ENCODE measurements at places on chromosomes 7 and 10.

DNA sequence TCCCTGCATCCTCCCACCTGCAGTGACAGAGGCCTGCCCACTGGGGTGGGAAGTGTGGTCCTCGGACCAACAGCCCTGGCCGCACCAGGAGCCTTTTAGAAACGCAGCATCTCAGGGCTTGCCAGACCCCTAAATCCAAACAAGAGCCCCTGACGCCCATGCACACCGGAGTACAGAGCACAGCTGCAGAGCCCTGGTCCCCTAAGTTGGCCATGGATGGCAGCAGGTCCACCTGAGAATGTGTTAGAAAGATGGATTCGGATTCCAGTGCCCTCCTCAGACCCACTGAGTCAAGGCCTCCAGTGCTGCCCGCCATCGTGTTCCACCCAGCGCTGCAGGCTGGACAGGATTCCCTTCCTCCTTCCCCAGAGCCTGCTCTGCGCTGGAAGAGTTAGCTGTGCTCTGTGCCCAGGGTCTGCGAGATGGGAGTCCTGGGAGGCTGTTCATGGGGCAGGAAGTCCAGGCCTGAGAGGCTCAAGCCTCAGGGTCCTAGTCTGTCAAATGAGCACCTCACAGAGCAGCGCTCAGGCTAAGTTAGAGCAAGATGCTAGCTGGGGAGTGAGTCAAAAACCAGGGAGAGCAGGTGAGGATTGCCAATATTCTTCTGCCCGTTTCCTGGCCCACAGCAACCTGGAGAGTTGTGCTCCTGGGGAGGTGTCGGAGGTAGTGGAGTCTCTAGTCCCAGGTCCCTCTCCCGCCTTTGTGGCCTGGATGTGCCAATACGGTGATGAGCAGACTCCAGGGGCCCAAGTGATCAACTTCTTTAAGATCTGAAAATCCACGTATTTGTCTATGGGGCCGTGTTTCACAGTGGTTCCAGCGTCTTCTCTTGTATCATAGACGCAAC, 95.9 kb upstream of the GPR26 start:
- H3K4me3 ChIP-seq = no peak overlapping the region
- H3K4me1 ChIP-seq = no peaks in the 10 kb centered on the region
- no peak for DNase-seq
- no peaks in the 10 kb centered on the region for H3K36me3 ChIP-seq

- H3K4me3 ChIP-seq = peak overlapping the region; percentile 63
- H3K4me1 ChIP-seq = peaks cover 40% of the 10 kb centered on the region
- H3K27ac ChIP-seq = no peak overlapping the region
- H3K36me3 ChIP-seq = peaks cover 3% of the 10 kb centered on the region
Measured at GRCh38 chr7:74178632-74179031, 4.5 kb downstream of the EIF4H start.

DNA sequence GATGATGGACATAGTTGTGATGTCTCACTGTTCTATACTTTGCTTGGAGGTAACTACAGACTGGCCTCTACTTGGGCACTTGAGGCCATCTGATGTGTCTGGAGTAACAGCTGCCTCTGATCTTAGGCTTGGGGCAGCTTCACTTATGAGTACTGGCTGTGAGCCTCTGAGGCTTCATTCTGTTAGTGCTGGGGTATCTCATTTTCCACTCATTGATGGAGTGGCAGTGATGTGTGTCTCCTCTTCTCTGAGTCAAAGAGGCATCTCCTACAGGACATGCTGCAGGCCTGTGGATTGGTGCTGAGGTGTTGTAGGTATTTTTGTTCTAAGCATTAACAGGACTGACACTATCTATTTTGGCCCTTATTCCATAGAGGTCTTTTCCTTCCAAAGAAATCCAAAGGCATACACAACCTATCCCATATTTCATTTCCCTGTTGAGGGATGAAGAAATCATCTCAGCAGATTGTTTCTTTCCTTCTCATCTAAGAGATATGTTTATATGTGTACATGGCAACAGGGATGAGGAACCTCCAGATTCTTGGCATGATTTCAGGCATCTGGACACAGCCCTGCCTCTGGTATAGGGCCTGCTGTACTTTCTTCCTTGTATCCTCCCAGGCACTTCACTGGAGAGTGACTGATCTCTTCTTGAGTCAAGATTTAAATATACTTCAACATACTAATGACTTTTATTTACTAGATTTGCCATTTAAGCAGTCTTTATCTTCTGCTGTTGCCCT, 65.7 kb upstream of the NOBOX start:
- DNase-seq = no peak
- H3K27ac ChIP-seq = no peak overlapping the region
- H3K4me1 ChIP-seq = no peaks in the 10 kb centered on the region
- H3K36me3 ChIP-seq = no peaks in the 10 kb centered on the region

- peak overlapping the region; percentile 98 for H3K4me3 ChIP-seq
- H3K36me3 ChIP-seq = peaks cover 2% of the 10 kb centered on the region
- DNase-seq = no peak
- H3K27me3 ChIP-seq = peaks cover 11% of the 10 kb centered on the region
Measured at GRCh38 chr7:23472046-23472445, 1.8 kb upstream of the IGF2BP3 start.

- no peak overlapping the region for H3K4me3 ChIP-seq
- DNase-seq = no peak
- H3K27me3 ChIP-seq = no peaks in the 10 kb centered on the region
- H3K4me1 ChIP-seq = peaks cover 4% of the 10 kb centered on the region
Measured at GRCh38 chr7:1883834-1884582, 213.9 kb downstream of the ELFN1 start.

DNA sequence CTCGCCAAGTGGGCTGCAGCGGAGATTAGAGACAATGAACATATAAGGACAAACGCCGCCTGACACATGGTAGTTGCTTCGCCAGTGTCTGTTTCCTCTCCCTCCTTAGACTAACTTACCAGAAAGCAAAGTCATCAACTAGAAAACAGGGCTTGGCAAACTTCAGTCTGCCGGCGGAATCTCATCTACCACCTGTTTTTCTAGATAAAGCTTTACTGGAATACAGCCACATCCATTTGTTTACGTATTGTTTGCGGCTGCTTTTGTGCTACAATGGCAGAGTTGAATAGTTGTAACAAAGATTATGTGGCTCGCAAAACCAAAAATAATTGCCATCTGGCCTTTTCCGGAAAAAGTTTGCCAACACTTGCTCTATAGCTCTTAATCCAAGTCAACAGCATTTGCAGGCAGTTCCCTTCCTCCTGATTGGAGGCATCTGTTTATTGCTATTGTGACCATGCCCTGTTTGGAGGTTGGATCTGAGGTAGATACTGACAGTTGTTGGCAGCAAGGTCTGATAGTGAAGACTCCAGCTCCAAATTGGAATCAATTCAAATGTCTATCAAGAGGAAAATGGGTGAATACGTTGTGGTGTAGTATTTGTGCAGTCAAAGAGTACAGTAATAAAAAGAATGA, 260.6 kb downstream of the POU6F2 start:
- no peak overlapping the region for H3K27ac ChIP-seq
- no peak overlapping the region for H3K4me3 ChIP-seq
- H3K27me3 ChIP-seq = no peaks in the 10 kb centered on the region
- no peaks in the 10 kb centered on the region for H3K4me1 ChIP-seq

DNA sequence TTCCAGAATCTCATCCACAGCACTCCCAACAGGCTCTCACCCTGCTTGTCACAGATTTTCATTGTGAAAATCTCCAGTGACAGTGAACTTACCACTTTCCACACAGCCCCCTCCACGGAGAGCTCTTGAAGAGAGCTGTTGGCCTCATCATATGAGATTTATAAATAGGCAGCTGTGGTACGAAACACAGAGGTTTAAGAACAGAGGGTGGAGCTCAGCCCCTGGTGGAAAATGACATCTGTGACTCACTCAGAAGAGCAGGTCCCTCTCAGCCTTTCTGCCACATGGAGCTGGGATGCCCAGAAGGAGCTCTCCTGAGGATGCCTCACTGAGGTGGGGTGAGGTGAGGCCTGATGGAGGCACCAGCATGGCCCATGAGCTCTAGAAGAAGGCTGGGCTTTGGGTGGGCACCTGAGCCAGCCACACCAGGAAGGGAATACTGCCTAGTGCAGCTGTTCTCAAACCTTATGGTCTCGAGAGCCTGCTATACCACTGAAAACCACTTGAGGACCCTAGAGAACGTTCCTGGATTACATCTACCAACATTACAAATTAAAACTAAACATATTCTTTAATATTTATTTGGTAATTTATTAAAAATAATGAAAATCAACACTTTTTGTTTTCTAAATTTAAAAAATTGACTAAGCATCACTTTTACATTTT, 25.8 kb upstream of the EEPD1 start:
- no peak for DNase-seq
- no peak overlapping the region for H3K27ac ChIP-seq
- peaks cover 2% of the 10 kb centered on the region for H3K27me3 ChIP-seq
- no peaks in the 10 kb centered on the region for H3K4me1 ChIP-seq
- H3K36me3 ChIP-seq = no peaks in the 10 kb centered on the region

DNA sequence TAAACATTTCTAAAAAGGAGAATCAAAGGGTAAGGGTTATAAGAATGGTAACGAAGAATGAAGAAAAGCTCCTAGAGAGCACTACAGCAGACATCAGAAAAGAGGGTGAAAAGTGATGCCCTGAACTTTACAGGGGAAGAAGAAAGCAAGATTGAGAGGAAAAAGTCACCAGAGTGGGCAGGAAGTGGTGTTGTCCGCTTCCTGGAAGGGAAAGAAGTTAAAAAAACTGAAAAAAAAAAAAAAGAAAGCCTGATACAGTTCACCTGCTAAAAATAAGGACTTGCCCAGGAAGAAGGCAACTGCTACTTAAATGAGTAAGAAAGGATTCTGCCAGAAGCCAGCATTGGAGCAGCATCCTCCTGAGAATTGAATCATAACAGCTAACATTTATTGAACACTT, 330.1 kb upstream of the PHF14 start:
- H3K4me1 ChIP-seq = no peaks in the 10 kb centered on the region
- H3K27me3 ChIP-seq = no peaks in the 10 kb centered on the region
- no peak overlapping the region for H3K4me3 ChIP-seq

GRCh38 chr7:88455696-88456095, 149.0 kb upstream of the STEAP4 start:
- no peak overlapping the region for H3K4me3 ChIP-seq
- H3K27ac ChIP-seq = no peak overlapping the region
- no peaks in the 10 kb centered on the region for H3K36me3 ChIP-seq
- no peaks in the 10 kb centered on the region for H3K27me3 ChIP-seq

GRCh38 chr10:92756201-92757065, 66.7 kb downstream of the HHEX start:
- no peak overlapping the region for H3K4me3 ChIP-seq
- DNase-seq = no peak
- no peak overlapping the region for H3K27ac ChIP-seq
- H3K27me3 ChIP-seq = no peaks in the 10 kb centered on the region

- peaks cover 7% of the 10 kb centered on the region for H3K4me1 ChIP-seq
- no peaks in the 10 kb centered on the region for H3K27me3 ChIP-seq
- DNase-seq = no peak
- no peaks in the 10 kb centered on the region for H3K36me3 ChIP-seq
- no peak overlapping the region for H3K27ac ChIP-seq
Measured at GRCh38 chr10:27687326-27687725, 58.3 kb downstream of the MKX start.

GRCh38 chr7:64180989-64181388, 26.0 kb upstream of the ZNF735 start:
- peaks cover 4% of the 10 kb centered on the region for H3K36me3 ChIP-seq
- no peak for DNase-seq
- no peak overlapping the region for H3K27ac ChIP-seq
- H3K27me3 ChIP-seq = no peaks in the 10 kb centered on the region

- DNase-seq = peak; percentile 61
- peak overlapping the region; percentile 28 for H3K4me3 ChIP-seq
- no peaks in the 10 kb centered on the region for H3K27me3 ChIP-seq
- H3K4me1 ChIP-seq = peaks cover 18% of the 10 kb centered on the region
- no peak overlapping the region for H3K27ac ChIP-seq
Measured at GRCh38 chr10:73644015-73644743, 2.9 kb upstream of the MYOZ1 start.

DNA sequence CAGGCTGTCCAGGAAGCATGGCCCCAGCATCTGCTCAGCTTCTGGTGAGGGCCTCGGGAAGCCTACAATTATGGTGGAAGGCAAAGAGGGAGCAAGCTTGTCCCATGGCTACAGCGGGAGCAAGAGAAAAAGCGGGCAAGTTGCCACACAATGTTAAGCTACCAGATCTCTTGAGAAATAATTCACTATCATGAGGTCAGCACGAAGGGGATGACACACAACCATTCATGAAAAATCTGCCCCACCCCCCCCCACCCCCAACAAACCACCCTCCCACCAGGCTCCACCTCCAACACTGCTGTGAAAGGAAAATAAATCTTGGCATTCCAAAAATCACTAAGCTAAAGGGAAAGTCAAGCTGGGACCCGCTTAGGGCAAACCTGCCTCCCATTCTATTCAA, 545.8 kb upstream of the NRP1 start:
- H3K4me3 ChIP-seq = no peak overlapping the region
- H3K27me3 ChIP-seq = no peaks in the 10 kb centered on the region
- no peak overlapping the region for H3K27ac ChIP-seq
- no peaks in the 10 kb centered on the region for H3K36me3 ChIP-seq
- H3K4me1 ChIP-seq = peaks cover 6% of the 10 kb centered on the region
- no peak for DNase-seq

GRCh38 chr10:73229567-73229966, 17.5 kb downstream of the DNAJC9 start:
- no peak for DNase-seq
- peaks cover 7% of the 10 kb centered on the region for H3K36me3 ChIP-seq
- H3K4me1 ChIP-seq = no peaks in the 10 kb centered on the region
- H3K27ac ChIP-seq = peak overlapping the region; percentile 73

DNA sequence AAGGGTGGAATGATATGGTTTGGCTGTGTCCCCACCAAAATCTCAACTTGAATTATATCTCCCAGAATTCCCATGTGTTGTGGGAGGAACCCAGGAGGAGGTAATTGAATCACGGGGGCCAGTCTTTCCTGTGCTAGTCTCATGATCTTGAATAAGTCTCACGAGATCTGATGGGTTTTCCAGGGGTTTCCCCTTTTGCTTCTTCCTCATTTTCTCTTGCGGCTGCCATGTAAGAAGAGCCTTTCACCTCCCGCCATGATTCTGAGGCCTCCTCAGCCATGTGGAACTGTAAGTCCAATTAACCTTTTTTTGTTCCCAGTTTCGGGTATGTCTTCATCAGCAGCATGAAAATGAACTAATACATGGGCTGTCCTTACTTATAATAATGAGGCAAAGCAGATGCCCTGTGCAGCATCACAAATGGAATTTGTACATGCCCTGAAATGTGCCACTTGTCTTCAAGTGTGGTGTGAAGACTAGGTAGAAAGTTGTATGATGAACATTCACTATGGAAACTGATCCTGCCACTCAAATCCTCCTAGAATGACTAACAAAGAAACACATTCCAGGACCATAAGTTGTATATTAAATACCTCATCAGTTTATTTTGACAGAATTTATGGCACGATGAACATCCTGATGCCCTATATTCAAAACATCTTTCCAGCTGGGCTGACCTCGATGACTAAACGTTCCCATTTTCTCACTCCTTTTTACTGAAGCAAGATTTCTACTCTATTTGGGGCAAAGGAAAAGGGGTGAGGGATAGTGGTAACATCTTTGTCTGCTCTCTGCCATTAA, 122.8 kb upstream of the CTTNBP2 start:
- H3K4me3 ChIP-seq = no peak overlapping the region
- no peaks in the 10 kb centered on the region for H3K36me3 ChIP-seq
- H3K4me1 ChIP-seq = no peaks in the 10 kb centered on the region
- no peaks in the 10 kb centered on the region for H3K27me3 ChIP-seq
- H3K27ac ChIP-seq = no peak overlapping the region
- no peak for DNase-seq

GRCh38 chr10:121572859-121573537, 25.2 kb downstream of the FGFR2 start:
- DNase-seq = no peak
- H3K27ac ChIP-seq = no peak overlapping the region
- H3K27me3 ChIP-seq = peaks cover 5% of the 10 kb centered on the region
- no peak overlapping the region for H3K4me3 ChIP-seq
- no peaks in the 10 kb centered on the region for H3K36me3 ChIP-seq
- peaks cover 40% of the 10 kb centered on the region for H3K4me1 ChIP-seq
